ENCODE measurements at places on chromosomes 12 and 14. TPM values are rescaled to one million over a fixed set of nuclear protein-coding genes. Genes with fewer than 3 reads are reported as not detected.

IL31 gene
- total RNA-seq = not detected

GRCh38 chr12:51320311-51320694 is 3.7 kb downstream of the BIN2 start:
- no peak for DNase-seq

DNA sequence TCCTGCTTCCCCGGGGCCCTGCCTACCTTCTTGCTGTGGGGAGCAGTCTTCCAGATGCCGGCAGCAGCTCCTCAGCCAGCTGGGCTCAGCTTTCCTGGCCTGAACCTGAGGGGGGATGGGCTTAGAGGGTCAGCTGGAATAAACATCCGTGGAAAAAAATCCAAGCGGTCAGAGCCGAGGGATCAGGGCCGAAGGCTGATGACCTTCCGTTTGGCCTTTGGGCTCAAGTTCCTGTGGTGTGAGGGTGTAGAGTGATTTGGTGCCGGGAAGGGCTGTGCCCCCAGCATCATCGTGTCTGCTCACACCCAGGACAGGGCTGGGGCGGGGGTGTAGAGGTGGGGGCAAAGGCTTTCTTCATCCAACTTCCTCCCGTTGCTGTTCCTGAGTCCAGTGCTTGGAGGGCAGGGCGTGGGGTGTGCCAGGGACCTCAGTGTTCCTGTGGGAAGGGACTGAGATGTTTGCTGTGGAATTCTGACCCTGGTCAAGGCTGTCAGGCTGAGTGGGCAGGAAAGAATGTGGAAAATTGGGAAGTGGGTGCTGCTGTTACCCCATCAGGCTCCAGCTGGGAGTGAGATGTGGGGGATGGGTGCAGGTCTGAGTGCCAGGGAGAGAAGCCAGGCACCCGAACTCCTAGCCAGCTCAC is 2.6 kb downstream of the SMIM41 start:
- DNase-seq = no peak

- peak; percentile 33 for DNase-seq
Measured at GRCh38 chr12:69330475-69331473, 17.4 kb upstream of the LYZ start.

DNA sequence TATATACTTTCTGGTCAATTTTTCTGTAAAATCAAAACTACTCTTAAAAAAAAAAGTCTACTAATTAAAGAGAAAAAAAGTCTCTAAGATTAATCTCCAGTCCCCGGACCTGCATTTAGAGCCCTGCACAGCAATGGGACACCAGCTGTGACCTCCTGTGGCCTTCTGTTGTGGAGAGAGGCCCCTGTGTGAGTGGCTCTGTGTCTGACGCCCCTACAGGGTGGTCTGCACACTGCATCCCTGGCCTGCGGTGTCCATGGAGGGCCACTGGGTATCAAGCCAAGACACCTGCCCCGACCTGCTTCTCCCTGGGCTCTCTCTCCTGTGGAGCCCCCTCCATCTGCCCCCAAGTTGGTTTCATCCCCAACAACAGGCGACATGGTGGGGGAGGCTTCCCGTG is 248.0 kb upstream of the DIO3 start:
- no peak for DNase-seq

RFLNA gene
- not detected for total RNA-seq

DNA sequence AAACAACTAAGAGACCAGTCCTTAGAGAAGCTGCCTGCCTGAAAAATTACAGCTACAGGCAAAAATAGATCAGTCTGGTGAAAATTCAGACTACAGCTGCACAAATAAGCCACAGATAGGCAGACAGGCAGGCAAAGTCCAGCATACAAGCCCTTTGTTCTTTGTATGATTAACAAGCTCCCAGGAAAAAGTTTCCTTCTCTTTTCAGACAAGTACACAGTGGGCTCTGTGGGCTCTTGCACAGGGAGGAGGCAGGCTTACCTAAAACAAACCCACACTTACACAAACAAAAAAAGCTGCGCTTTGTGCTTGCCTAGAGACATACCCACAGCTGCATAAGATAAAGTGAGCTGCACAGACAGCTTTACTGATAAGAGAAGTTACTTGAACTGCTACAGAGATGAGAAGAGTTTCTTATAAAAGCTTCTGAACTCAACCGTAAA is 7.7 kb downstream of the OR6C68 start:
- DNase-seq = no peak

DNA sequence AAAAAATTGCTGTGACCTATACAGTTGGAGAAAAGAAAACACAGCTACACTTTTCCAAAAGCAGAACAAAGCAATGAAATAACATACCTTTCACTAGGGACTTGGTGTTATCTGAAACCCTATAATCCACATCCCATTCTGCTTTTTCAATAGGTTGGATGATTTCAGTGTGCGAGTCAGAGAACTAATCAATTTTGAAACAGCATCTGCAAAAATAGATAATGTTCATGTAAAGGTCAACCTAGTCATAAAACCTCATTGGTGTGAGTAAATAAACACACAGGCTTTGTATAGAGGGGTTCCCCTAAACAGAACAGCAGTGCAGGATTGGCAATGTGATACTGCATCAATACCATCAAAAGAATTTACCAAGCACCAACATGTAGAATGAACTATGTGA is 173.0 kb upstream of the G2E3 start:
- no peak for DNase-seq

GRCh38 chr12:6084261-6084968 is 40.1 kb downstream of the VWF start:
- DNase-seq = no peak

DNA sequence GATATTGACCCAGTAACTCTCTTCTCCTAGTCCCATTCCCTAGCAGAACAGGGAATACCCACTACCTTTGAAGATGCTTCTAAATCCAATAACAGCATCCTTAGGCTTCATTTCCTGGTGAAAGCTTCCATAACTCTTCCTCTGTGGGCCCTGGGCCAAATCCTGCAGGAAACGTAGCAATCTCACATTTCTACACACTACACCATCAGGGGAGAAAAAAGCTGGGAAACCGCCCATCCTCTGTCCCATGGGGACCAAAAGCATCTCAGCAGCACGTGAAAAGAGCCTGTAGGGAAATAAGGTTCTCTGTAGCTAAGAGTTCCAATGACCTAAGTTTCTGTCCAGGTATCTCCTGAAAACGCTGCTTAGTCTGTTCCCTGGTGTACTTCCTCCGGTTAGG is 340.2 kb downstream of the DPF3 start:
- no peak for DNase-seq

FAM181A gene
- not detected for total RNA-seq

DNA sequence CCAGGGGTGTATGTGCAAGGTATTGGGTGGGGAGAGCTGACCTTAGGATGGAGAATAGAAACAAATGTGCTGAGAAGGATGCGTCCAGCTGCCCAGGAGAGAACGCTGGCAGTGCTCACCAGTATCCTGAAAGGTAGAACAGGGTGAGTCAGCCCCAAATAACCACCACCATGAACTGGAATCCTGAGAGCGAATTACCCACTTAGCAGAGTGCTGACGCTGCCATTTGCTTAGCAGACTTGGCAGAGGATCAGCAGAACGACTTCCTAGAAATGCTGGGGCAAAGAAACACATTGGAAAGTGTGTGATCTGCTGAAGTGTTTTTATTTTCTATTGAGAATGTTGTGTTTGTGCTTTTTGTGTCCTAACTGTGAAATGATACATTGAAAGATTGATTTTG is 213.6 kb downstream of the ADGRD1 start:
- no peak for DNase-seq

HEATR5A gene
- 13.2 TPM for total RNA-seq

- DNase-seq = no peak
Measured at GRCh38 chr12:63795032-63795687, 15.5 kb downstream of the RXYLT1 start.

GRCh38 chr14:31268216-31268615 is 60.6 kb upstream of the HECTD1 start:
- DNase-seq = no peak

SOAT2 gene
- total RNA-seq = not detected

GRCh38 chr12:14418451-14418890 is 53.0 kb downstream of the ATF7IP start:
- no peak for DNase-seq

DNA sequence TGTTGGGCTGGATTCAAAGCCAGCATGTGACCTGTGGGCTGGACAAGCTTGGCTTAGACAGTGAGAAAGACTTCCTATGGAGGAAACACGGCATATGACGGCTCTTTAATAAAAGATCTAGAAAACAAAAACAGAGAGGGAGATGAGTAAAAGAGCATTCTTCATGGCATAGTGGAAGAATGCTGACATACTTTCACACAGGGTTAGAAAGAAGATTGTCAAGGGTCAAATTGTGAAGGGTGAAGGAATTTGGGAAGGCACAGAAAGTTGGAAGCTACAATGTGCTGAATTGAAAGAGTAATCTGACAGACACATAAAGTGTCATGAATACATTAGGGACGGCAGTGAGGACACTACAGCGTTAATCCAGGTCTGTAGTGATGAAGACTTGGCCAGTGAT is 63.4 kb downstream of the GALNT4 start:
- no peak for DNase-seq

GRCh38 chr14:38505221-38505972 is 249.5 kb upstream of the CLEC14A start:
- DNase-seq = no peak

DNA sequence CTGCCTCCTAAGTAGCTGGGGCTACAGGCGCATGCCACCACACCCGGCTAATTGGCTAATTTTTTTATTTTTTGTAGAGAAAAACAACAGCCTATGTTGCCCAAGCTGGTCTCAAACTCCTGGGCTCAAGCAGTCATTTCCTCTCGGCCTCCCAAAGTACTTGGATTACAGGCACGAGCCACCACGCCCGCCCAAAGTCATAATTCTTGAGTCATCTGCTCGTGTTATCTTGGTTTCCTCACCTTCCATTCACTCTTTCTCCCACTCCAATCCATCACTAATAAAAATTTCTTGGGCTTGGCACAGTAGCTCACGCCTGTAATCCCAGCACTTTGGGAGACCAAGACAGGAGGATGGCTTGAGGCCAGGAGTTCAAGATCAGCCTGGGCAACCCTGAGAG is 32.0 kb downstream of the ITGA7 start:
- DNase-seq = no peak

- no peak for DNase-seq
Measured at GRCh38 chr12:124508381-124509079, 58.9 kb downstream of the NCOR2 start.

SLC7A7 gene
- 33.7 TPM for total RNA-seq

DNA sequence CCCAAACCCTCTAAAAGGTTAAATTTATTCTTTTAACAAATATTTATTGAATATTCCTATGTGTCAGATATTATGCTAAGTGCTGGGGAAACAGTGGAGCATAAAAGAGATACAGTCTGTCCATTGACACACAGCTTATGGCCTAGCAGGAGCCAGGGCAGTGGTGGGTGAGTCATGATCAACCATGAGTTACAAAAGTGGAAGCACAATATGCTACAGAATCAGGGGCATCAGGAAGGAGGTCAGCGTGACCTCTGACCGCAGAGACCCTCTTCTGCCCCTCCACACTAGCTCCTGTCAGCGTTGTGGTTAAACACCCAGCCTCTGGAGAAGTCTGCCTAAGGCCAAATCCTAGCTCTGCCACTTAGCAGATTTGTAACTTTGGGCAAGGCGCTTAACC is 4.7 kb upstream of the PPP1R1A start:
- DNase-seq = no peak

- DNase-seq = no peak
Measured at GRCh38 chr12:1328391-1328790, 266.0 kb downstream of the FBXL14 start.

Data from activated B cell treated with CpG ODN at 0.5 μM for 24 hours (primary cell).